ENCODE measurements at places on chromosomes 16 and 17.

DNA sequence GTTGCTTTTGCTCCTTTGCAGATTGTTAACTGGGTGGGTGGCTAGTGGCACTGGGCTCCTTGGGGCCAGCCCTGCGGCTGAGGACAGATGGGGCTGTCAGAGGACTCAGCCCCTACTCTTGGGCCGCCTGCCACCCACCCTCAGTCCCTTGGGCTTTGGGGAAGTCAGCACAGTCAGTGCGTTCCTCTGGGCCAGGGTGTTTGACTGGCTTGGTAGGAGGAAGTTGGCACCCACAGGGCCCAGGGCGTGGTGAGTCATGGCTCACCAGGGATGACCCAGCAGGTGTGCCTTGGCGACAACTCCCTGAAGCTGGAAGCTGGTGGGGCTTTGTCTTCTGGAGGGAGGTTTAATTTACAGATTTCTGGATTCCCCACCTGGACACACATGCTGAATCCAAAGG, 32.4 kb downstream of the HAPSTR1 start:
- no peaks in the 10 kb centered on the region for H3K36me3 ChIP-seq
- H3K4me1 ChIP-seq: peaks cover 53% of the 10 kb centered on the region
- no peaks in the 10 kb centered on the region for H3K27me3 ChIP-seq
- DNase-seq: peak; percentile 84
- H3K27ac ChIP-seq: peak overlapping the region; percentile 40

DNA sequence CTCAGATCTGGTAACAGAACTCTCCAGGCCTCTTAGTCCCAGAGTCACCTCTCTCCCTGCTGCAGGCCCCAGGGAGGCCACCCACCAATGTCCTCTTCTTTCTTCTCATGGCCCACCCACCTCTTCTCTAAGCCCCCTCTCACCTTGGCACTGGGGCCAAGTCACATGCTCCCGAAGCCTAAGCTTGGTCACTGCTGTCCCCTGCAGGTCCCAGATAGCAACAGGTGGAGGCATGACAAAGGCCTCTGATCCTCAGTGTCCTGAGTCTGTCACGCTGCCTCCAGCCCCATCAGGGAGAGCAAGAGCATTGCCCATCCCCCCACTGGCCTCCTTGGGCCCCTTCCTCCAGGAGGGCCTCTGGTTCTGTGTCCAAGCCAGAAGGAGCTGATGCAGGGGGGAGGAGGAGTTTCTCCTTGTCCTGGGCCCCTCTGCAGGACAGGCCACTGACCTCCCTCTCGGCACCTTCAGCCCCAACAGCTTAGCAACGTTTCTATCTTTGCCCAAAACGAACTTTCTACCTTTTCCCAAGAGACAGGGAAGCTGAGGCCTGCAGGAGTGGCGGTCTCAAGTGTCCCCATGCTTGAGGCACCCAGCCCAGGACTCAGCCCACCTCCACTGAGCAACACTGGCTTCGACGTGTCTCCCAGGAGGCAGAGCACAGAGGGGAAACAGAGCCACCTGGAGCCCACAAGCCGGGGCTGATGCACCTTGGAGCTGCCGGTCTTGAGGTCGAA, 8.6 kb downstream of the P2RX1 start:
- H3K4me1 ChIP-seq: peaks cover 5% of the 10 kb centered on the region
- no peak for DNase-seq
- H3K27me3 ChIP-seq: no peaks in the 10 kb centered on the region
- H3K4me3 ChIP-seq: no peak overlapping the region
- H3K27ac ChIP-seq: no peak overlapping the region

DNA sequence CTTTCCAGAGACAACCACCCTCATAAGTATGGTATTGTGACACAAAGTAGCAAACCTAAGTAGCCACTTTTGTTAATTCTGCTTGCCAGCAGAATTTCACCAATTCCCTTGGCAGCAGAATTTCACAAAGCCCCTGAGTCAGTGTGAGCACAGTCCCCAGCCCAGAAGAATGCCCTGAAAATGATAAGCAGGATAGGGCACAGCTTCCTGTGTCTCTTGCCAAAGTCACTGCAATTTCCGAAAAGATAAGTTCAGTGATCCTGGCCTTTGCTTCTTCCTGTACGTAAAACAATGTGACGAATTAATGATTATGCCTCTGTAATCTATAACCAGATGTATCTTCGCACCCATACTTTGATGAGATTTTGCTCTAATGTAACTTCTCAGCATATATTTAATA, 16.0 kb upstream of the WIPF2 start:
- no peaks in the 10 kb centered on the region for H3K27me3 ChIP-seq
- H3K4me3 ChIP-seq: no peak overlapping the region
- H3K36me3 ChIP-seq: no peaks in the 10 kb centered on the region
- no peak for DNase-seq

DNA sequence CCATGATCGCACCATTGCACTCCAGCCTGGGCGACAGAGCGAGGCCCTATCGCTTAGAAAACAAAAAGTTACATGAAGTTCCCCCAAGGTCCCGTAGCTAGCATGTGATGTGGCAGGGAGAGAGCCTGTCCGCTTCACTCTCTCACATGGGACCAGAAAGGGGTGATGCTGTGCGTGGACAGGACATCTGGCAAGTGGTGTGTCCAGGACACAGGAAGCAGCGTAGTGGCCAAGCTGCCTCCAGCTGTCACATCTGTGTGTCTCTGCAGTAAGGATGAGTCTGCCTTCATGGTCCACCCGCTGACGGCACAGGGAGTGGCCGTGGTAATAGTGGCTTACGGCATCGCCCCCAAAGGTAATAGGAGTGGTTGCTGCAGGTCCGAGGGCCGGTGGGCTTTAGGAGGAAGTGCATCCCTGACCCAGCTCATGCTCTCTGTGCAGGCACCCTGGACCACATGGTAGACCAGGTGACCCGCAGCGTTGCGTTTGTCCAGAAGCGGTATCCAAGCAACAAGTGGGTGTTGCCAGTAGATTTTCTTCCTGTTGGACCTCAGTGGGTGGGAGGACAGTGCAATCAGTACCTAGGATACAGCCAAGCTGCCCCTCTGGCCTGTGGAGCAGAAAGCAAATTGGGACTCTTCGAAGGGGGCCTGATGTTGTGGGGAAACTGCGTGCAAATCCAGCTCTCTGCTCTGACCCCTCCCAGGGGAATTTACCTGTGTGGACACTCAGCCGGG, 9.5 kb upstream of the BIRC5 start:
- H3K4me3 ChIP-seq: no peak overlapping the region
- no peak for DNase-seq
- no peaks in the 10 kb centered on the region for H3K36me3 ChIP-seq
- no peak overlapping the region for H3K27ac ChIP-seq
- no peaks in the 10 kb centered on the region for H3K4me1 ChIP-seq

DNA sequence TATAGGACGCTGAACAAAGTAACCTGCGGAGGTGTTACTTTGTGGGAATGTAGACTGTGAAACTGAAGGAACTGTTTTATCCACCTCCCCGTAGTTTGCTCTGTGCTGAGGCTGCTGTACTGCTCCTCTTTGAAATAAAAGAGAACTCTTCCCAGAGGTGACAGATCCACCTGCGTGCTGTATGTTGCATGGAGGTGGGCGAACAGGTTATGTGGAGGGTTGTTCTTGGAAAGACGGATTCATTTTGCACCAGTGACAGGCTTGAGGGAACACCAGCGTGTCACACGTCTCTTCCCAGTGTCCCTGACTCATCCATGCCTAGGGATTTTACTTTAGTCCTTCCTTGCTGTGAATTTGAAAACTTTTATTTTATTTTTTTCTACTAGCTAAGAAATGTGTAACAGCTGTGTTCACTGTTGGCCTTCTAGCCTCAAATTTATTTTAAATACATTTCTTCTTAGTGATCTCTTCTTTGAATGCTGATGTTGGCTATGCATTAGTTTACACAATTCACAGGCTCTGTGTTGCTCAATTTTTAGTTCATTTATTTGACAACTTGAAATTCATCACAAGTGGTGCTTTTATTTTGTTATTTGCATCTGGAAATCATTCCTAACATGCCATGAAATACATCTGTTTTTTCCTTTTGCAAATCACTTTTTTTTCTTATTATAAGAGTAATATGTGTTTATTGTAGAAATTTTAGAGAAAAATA, 512.4 kb downstream of the CDH13 start:
- H3K4me1 ChIP-seq: no peaks in the 10 kb centered on the region
- H3K4me3 ChIP-seq: no peak overlapping the region
- no peaks in the 10 kb centered on the region for H3K27me3 ChIP-seq
- no peak for DNase-seq

GRCh38 chr16:85485379-85485778, 127.7 kb upstream of the GSE1 start:
- DNase-seq: no peak
- H3K4me1 ChIP-seq: no peaks in the 10 kb centered on the region
- no peak overlapping the region for H3K4me3 ChIP-seq
- no peaks in the 10 kb centered on the region for H3K27me3 ChIP-seq

DNA sequence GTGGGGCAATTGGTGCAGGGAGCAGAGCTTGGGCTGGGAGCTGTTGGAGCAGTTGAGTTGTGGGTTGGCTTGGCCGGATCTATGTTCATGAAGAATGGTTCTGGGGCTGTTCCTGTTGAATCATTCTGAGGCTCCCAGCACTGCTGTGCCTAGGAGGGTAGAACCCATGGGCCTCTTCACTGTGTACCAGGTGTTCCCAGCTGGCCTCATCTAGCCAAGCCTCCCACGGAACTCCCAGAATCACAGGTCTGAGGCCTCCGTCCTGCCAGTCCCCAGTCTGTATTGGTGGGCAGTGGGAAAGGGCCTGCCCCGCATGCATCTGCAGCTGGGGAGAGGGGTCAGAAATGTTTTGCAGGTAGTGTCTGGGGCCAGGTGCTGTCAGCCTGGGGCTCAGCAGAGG, 74.1 kb downstream of the MPRIP start:
- DNase-seq: no peak
- no peaks in the 10 kb centered on the region for H3K27me3 ChIP-seq
- peaks cover 84% of the 10 kb centered on the region for H3K4me1 ChIP-seq
- no peak overlapping the region for H3K4me3 ChIP-seq
- H3K36me3 ChIP-seq: no peaks in the 10 kb centered on the region

- H3K27me3 ChIP-seq: no peaks in the 10 kb centered on the region
- no peaks in the 10 kb centered on the region for H3K36me3 ChIP-seq
- DNase-seq: no peak
- H3K4me1 ChIP-seq: peaks cover 6% of the 10 kb centered on the region
These were observed 17.9 kb upstream of the COL1A1 start for GRCh38 chr17:50219342-50219741.

GRCh38 chr17:28940142-28940541, 11.2 kb downstream of the PHF12 start:
- no peak for DNase-seq
- H3K4me3 ChIP-seq: peak overlapping the region; percentile 8
- no peaks in the 10 kb centered on the region for H3K27me3 ChIP-seq
- H3K27ac ChIP-seq: peak overlapping the region; percentile 96
- H3K4me1 ChIP-seq: peaks cover 91% of the 10 kb centered on the region

GRCh38 chr17:53736516-53737240, 86.0 kb upstream of the KIF2B start:
- no peaks in the 10 kb centered on the region for H3K36me3 ChIP-seq
- H3K4me1 ChIP-seq: no peaks in the 10 kb centered on the region
- no peak overlapping the region for H3K4me3 ChIP-seq
- H3K27ac ChIP-seq: no peak overlapping the region

GRCh38 chr17:52035336-52035915, 123.1 kb downstream of the CA10 start:
- H3K27me3 ChIP-seq: no peaks in the 10 kb centered on the region
- H3K4me1 ChIP-seq: no peaks in the 10 kb centered on the region
- no peak overlapping the region for H3K27ac ChIP-seq
- no peak for DNase-seq
- H3K36me3 ChIP-seq: no peaks in the 10 kb centered on the region
- no peak overlapping the region for H3K4me3 ChIP-seq

DNA sequence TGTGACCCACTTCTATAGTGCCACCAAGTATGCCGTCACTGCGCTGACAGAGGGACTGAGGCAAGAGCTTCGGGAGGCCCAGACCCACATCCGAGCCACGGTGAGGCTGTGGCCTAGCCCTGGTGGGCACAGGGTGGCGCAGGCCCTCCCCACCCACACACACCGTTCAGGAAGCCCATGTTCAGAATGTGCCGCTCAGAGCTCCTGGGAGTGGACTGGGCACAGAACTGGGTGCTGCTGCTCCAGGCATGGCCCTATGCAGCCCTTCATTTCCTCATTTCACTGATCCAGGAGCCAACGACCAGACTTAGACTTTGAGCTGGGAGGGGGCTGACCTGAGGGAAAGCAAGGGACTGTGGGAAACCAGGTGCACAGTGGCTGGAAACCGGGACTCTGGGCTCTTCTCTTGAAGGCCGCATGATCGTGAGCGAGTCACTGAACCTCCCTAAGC, 2.4 kb upstream of the MRM1 start:
- peaks cover 12% of the 10 kb centered on the region for H3K4me1 ChIP-seq
- no peak overlapping the region for H3K27ac ChIP-seq
- no peak for DNase-seq

- H3K27ac ChIP-seq: no peak overlapping the region
- no peaks in the 10 kb centered on the region for H3K27me3 ChIP-seq
- no peaks in the 10 kb centered on the region for H3K4me1 ChIP-seq
- DNase-seq: no peak
These were observed 14.2 kb upstream of the CETP start for GRCh38 chr16:56947604-56947995.

- H3K36me3 ChIP-seq: no peaks in the 10 kb centered on the region
- no peaks in the 10 kb centered on the region for H3K27me3 ChIP-seq
- DNase-seq: no peak
- no peak overlapping the region for H3K4me3 ChIP-seq
- no peak overlapping the region for H3K27ac ChIP-seq
These were observed 467.3 kb downstream of the KCNJ2 start for GRCh38 chr17:70636517-70637133.

GRCh38 chr16:9457215-9457614, 365.8 kb downstream of the HAPSTR1 start:
- no peaks in the 10 kb centered on the region for H3K4me1 ChIP-seq
- H3K27ac ChIP-seq: no peak overlapping the region
- H3K27me3 ChIP-seq: no peaks in the 10 kb centered on the region
- no peaks in the 10 kb centered on the region for H3K36me3 ChIP-seq
- DNase-seq: no peak
- H3K4me3 ChIP-seq: no peak overlapping the region

GRCh38 chr17:75087558-75088453, at the start of gene SLC16A5:
Gene SLC16A5, plus strand, starts transcription at chr17:75087954. Its CDS starts 5,683 bp downstream, at chr17:75093637.
- peak within 1 kb of the TSS; percentile 64 for H3K4me3 ChIP-seq
- H3K4me1 ChIP-seq: peaks cover 24% of the 10 kb centered on the region
- H3K36me3 ChIP-seq: no peaks in the 10 kb centered on the region
- peak within 1 kb of the TSS; percentile 82 for H3K27ac ChIP-seq

GRCh38 chr16:51450909-51451308, 299.8 kb upstream of the SALL1 start:
- H3K4me1 ChIP-seq: no peaks in the 10 kb centered on the region
- H3K36me3 ChIP-seq: no peaks in the 10 kb centered on the region
- no peak overlapping the region for H3K27ac ChIP-seq
- H3K27me3 ChIP-seq: no peaks in the 10 kb centered on the region
- H3K4me3 ChIP-seq: no peak overlapping the region
- no peak for DNase-seq

- H3K27me3 ChIP-seq: no peaks in the 10 kb centered on the region
- no peak for DNase-seq
- H3K4me1 ChIP-seq: peaks cover 11% of the 10 kb centered on the region
- H3K4me3 ChIP-seq: no peak overlapping the region
- peaks cover 10% of the 10 kb centered on the region for H3K36me3 ChIP-seq
- H3K27ac ChIP-seq: no peak overlapping the region
These were observed 164.6 kb downstream of the RPTOR start for GRCh38 chr17:80709090-80709695.
